DMS 273 treated with DMSO at 0.1 percent for 48 hours (cell line): ENCODE measurements at places on chromosomes 7 and 10.

DNA sequence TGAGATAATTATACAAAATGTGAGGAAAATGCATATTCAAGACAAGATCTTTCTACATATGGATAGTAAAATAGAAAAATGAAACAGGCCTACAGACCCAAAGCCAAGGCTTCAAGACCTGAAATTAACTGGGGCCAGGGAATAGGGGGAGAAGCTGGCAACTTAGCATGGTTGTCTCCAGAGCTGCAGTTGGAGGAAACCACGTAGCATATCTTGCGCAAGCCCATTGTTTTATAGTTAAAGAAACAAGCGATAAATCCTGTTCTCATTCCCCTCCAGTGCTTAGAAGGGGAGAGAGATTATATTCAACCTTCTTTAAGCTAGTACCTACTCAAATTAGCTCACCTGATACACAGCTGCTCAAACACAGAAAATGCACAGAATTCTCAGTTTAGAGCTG is 197.1 kb downstream of the SORCS1 start:
- no peak for DNase-seq

GRCh38 chr7:140672382-140673062 is at the start of gene ADCK2:
ADCK2 (plus strand) TSS chr7:140672945; CDS start chr7:140673331, 386 bp downstream.
- no peak for DNase-seq

DNA sequence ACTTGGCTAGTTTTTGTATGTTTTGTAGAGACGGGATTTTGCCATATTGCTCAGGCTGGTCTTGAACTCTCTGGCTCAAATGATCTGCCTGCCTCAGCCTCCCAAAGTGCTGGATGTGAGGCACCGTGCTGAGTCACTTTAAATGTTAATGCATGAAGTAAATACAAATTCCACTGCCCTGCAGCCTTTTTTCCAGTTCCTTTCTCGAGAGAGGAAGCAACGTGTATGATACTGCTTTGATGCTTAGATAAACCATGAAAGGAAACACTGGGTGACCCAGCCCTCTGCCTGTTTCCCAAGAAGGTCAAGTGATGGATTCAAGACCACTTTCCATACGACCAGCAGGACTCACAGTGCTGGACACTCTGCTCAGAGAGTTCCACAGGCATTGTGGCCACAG is 11.3 kb upstream of the MRPS24 start:
- no peak for DNase-seq

GRCh38 chr7:151012911-151013347 is 11.4 kb downstream of the ATG9B start:
- no peak for DNase-seq

DNA sequence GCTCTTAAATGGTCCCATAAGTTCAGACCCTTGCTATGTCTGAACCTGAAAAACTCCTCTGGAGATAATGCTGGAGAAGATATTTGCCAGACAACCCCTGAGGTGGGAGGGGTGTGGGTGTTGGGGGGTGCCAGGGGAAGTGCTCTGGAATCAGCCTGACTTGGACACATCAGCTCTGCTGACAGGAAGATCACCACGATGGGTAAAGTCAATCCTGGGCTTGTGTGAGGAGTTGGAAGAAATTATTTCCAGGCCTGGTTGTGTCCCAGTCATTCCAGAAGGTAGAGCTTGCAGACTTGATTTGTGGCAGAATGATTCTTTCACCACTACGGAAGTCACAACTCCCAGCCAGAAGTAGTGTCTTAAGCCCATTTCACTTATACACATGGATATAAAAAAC is 60.3 kb upstream of the UNC5B start:
- no peak for DNase-seq
